ENCODE measurements at places on chromosomes 2 and 18.
A peak's percentile ranks its signal among the peaks of the same experiment; 100 is the strongest.

- no peak for DNase-seq
Observed at GRCh38 chr2:214076527-214076926, 334.3 kb upstream of the VWC2L start.

DNA sequence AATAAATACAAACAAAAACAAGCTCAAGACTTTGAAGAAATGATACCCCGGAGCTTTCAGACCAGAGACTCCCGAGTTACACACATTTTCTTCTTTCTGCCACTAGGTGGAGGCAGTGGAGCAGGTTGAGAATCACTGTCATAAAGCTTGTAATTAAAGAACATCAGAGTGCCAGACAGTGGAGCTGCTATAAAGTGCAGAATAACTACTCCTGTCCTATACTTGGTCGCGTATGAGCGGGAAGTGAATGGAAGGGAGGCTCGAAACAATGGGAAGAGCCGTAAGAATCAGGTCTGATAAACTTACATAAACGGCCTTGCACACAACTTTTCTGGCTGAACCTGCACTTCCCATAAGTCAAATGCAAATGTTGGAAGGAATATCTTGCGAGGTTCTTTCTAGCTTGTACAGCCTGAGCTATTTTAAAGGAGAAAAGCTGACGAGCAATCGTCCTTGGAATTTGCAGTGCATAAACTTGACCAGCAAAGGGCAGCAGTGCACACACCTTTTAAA is 189.0 kb downstream of the RPIA start:
- no peak for DNase-seq

DNA sequence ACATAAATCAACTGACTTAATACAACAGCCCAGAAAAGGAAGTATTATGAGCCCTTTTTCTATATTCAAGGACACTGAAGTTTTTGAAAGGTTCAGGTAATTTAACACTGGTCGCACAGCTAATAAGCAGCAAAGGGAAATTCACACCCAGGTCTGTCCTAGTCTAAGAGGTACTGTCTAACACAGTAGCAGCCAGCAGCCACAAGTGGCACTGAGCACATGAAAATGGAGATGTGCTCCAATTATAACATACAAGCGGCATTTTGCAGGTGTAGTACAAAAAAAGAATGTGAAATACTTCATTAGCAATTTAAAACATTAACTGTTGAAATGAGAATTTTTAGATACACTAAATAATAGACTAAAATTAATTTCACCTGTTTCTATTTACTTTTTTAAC is 23.4 kb downstream of the SPRED2 start:
- no peak for DNase-seq

- no peak for DNase-seq
Observed at GRCh38 chr2:105417857-105418436, 19.1 kb upstream of the FHL2 start.

- DNase-seq: no peak
Observed at GRCh38 chr18:48835119-48835518, 115.6 kb downstream of the SMAD7 start.

DNA sequence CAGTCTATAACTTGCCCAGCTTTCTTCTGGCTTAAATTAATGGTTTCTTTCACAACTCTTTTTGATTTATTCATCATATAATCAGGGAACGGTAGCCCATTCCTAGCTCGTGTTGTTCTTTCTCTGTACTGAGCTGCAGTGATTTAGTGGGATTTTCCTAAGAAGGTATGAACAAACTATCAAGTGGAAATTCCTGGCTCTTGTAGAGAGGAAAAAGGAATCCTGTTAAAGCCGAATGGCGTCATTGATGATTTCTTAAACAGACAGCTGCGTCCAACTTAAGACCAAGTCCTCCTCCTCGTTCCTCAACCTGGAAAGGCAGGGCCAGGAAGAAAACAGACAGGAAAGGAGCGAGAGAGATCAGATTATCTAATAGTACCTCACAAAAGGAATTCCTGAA is 69.2 kb upstream of the CABLES1 start:
- DNase-seq: no peak

- no peak for DNase-seq
Observed at GRCh38 chr2:165876269-165876668, 77.3 kb downstream of the TTC21B start.

- no peak for DNase-seq
Observed at GRCh38 chr18:75132931-75133525, 75.9 kb downstream of the PTGR3 start.

- DNase-seq: no peak
Observed at GRCh38 chr2:144143294-144144151, 376.4 kb downstream of the ZEB2 start.

DNA sequence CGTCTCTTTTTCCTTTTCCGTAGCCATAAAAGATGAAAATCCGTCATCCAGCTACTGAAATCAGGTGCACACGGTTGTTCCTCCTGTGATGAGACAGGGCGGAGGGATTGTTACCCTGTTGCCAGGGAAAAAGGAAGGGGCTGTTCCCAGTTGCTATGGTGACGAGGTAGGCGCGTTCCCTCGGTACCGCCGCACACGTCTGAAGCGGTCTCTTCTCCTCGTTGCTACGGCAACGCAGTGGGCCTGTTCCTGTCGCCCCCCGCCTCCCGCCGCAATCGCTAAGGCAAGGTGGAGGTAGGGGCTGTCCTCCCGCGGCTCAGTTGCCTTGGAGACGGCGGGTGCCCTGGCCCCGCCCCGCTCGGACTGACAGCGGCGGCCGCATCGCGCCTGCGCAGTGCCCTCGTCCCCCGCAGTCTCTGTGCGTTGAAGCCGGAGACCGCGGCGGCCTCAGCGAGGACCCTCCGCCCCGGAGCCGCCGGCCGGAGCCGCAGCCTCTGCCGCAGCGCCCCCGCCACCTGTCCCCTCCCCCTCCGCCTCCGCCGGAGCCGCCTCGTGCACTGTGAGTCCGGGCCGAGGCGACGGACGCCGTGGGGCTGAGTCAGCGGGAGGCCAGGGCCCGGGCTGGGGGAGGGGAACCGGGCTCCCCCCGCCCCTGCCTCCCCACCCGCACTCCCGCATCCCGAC is at the start of gene MAPRE3:
Gene MAPRE3, plus strand, starts transcription at position 394 of the 684 bp plus-strand sequence. CDS start 51,582 bp downstream, outside the sequence.
- peak; percentile 69 for DNase-seq

GRCh38 chr18:10062302-10063300 is 148.8 kb downstream of the VAPA start:
- DNase-seq: no peak

DNA sequence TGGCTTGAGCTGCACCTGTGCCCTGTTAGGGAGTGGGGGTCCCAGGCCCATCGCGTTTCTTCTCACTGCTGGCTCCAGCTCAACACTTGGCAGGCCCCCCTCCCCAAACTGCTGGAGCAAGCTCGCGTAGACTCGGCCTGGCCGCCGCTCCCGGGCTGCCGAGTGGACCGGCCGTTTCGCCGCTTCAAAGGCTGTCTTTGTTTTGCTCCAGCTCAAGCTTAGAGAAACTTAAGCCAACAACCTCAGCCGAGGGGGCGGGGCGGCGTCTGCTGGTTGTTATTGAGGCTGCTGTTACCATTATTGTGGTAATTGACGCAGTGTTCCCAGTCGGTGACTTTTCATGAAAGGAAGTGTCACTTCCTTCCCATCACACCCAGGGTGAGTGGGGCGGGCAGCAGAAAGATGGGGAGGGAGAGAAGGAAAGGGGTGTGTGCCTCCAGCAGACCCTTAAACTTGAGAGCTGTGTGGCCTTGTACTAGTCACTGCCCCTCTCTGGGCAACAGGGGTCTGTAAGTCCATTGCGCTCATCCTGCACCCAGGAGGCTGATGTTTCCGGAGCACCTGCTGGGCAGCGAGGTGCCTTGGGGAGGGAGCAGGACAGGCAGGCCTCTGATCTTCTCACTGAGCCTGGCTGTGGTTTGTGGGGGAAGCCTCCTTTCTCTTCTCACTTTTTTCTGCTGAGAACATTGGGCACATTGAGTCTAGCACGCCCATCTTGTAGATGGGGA is 2.1 kb downstream of the ARID5A start:
- DNase-seq: peak; percentile 87

DNA sequence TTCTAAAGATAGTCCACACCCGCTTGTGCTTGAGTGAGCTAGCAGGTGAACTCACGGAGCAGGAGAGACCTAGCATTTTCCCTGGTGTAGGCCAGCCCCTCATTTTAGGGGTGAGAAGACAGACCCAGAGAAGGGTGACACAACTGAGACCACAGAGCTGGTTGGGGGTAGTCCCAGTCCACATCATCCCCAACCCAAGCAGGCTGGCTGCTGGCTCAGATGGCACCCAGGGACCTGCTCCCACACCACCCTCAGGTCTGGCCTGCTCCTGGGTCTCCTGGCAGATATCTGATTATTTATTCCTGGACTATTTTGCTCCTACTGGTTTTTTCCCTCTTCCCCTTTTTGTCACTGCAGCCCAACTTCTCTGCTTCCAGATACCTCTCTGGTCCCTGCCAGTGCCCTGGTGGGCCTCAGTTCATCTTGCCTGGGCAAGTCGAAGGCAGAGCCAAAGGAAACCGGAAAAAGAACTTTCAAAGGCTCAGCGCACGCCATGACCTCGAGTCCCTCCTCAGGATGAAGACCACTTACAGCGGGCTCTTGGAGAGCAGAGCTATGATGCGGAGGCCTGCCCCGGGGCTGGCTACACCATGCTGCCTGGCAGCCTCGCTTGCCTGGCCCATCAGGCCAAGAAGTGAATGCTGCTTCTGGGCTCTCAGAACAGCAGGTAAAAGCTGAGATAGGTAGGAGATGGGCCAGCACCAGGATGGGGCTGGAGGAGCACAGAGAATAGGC is 72.7 kb downstream of the POLR1A start:
- no peak for DNase-seq

- DNase-seq: peak; percentile 7
Observed at GRCh38 chr2:55718165-55719008, 24.7 kb upstream of the PNPT1 start.

- DNase-seq: no peak
Observed at GRCh38 chr2:199646439-199646838, 188.7 kb upstream of the SATB2 start.

DNA sequence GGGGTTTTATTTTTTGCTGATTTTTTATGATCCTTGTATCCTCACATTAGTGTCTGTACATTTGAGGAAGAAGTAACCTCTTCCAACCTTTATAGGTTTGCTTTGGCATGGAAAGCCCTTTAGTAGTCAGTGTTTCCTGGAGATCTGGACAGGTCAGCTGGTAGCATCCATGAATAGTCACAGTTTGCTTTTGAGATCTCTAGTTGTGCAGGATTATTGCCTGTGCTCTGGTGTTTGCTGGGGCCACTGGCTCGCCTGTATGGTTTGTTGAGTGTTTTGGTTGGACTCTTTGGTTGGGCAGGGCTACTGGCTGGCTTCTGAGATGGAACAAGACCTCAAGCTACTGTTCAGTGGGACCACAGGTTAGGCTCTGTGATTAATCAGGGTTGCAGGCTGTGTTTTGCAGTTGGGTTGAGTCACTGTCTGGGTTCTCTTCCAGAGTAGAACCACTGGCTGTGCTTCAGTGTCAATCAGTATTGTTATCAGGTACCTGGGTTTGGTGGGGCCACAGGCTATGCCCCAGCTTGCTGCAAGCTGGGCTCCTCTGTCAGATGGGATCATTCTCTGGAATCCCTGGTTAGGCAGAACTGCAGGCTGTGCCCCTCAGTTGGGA is 20.0 kb downstream of the SP140L start:
- DNase-seq: no peak

- no peak for DNase-seq
Observed at GRCh38 chr18:58407263-58407648, 221.6 kb downstream of the ALPK2 start.

DNA sequence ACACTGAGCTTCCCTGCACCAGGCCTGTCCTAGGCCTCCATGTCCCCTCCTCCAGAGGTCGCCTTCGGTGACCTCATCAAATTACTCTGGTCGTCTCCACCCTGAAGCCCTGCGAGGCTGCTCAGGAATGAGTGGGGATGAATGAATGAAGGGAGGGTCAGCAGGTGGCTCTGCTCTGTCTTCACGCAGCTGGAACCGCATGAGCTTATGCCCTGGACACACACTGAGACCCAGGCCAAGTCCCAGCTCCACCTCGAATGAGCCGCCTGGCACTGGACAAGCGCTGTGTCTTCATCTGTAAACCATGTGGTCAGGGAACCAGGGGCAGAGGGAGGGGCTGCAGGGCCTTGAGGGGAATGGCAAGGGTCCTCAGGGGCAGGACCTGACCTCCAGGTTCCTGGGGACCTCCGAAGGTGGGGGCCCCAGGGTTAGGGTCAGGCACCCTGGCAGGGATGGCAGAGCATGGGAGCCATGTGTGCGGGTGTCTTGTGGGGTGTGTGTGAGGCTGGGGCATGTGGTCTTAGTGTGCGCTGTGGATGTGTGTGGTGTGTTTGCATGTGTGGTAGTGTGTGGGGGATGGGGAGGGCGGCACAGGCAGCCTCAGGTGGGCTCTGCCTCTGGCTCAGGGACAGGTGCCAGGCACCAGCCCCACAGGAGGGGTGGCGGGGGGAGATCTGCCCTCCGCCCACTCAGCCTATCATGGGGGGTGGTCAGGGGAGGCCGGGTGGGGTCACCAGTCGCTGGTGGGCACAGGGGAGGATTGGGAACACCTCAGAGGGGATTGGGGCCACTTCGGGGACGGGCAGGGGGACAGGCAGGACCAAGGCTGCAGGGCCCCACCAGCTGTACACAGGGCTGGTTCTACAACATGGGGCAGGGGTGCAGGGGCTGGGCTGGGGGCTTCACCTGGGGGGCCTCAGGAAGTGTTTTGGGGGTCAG is 13.9 kb downstream of the ODC1 start:
- DNase-seq: no peak

DNA sequence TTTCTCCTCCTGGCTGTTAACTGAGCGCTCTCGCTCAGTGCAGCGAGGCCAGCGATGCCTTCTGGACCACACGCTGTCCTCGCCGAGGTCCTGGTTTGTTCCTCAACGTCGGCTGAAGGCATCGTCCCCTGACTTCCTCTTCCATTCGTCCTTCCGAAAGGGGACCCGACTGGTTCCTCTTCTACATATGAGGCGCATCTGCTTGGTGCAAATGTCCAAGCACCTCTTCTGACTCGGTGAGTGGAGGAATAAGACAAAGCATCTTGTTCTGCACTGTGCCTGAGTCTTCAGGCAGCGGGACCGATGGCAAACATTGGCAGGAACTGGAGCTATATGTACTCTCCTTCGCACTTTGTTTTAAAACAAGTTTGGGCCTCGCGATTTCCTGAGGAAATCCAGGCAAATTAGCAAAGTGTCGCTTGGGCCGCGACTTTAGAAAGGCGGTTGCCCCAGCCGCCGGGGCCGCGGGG is 621 bp upstream of the KCNS3 start:
- DNase-seq: no peak

GRCh38 chr2:138239902-138240491 is 261.6 kb upstream of the SPOPL start:
- DNase-seq: no peak

DNA sequence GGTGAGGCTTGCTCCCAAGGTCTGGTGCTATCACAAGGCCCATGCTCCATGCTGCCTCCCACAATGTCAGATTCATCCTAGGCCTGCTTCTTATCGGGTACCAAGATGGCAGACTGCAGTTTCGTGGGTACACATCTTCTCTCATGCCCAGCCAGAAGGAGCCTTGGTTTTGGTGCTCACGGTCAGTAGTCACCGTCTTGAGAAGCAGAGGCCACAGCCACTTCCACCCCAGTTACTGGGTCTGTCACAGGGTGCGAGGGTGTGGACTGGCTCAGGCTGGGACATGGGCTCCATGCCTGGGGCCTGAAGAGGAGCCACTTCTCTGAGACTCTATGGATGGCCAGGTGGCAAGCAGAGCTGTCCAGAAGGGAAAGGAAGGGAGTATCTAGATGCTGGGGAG is 178.8 kb upstream of the HS6ST1 start:
- no peak for DNase-seq

GRCh38 chr18:25827228-25827627 is 263.2 kb downstream of the SS18 start:
- DNase-seq: no peak

Data from activated T-cell treated with anti-CD3 and anti-CD28 coated beads for 1 hour (primary cell).